ENCODE measurements at places on chromosomes 13 and 19.

DNA sequence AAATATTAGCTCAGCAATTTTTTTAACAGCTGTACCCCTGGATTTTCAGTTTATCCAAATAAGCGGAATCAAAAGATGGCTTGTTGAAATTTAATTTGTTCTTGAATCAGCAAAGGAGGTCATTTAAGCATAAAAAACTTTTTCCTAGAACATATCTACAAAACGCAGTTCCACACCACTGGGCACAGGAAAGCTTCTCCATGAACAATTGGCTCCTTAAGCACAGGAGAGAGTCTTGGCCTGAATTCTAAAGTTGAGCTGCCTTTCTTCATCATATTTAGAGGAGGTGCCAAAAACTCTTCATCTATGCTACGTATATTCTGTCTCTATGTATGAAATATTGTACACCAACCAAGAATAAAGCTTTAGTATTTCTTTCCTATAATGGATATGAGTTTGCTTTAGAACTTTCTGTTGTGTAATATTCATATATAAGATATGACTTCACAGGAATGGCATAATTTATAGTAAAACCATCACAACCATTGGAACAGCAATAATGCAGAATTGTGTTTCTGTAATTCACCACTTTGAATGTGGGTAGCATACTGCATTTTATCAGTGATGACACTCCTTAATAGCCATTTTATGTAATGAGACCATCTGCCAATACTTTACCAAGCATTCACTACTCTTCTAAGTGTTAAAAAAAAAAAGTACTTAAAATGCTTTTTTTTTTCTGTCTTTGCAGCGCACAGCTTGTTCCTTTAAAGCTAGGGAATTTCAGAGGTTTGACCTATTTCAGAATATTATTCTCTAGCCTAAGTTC, 263.7 kb downstream of the SLITRK6 start:
- no peak for DNase-seq

DNA sequence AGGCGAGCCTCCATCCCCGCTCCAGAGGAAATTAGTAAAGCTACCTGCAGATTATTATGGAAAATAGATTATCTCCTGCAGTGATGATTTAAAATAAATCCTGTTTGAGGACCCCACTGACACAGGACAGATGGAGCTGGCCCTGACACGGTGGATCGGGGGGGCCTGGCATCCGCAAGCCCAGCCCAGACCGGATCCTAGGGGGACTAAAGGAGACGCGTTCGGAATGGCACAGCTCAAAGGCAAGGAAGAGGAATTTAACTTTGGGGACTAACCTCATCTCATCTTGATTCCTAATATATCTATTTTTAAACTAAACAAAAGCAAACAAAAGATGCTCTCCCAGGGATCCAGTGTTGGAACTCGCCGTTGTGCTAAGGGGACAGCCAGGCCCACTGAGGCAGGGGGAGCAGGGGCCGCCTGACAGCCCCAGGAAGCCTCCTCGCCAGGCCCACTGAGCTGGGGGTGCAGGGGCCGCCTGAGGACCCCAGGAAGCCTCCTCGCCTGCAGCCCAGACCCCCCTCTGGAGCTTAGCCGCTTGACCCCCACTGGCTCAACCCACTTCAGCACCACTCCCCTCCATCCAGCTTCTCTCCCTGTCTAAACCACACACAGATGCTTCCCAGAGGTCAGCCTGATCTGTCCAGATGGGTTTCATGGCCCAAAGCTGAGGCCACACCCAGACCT, 78.6 kb downstream of the SPACA7 start:
- DNase-seq, result no peak

DNA sequence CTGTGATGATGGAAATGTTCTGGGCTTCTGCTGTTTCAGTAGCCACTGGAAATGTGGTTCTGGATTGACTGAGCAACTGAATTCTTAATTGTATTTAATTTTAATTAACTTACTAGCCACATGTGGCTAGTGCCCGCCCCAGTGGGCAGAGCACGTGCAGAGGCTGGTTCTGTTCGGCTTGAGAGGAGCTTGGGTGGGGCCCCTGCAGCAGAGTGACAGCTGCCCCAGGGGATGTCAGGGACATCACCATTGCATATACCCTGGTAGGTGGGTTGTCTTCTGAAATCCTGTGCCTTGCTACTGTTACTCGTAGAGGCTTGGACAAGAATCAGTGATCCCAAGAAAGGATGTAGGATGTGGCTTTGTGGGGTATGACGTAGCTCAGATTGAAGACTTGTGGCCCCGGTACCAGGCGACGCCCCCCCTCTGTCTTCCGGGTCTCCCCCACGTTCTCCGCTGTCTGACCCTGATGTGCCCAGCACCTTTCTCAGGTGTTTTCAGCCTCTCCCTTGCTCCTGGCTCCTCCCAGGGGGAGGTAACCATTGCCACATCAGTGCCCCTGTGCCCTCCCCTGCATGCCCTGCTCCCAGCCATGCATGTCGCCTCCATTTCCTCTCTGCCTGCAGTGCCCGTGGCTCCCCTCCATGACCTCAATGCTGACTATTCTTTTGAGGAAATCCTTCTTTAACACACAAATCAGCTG, 102.6 kb upstream of the RNF113B start:
- DNase-seq, result peak; percentile 73

- DNase-seq, result no peak
These were observed 3.0 kb downstream of the ADAMTSL5 start for GRCh38 chr19:1509602-1510441.

- no peak for DNase-seq
These were observed 494.9 kb downstream of the FOXO1 start for GRCh38 chr13:40171566-40171965.

GRCh38 chr13:101545521-101545920, 93.0 kb downstream of the ITGBL1 start:
- no peak for DNase-seq

DNA sequence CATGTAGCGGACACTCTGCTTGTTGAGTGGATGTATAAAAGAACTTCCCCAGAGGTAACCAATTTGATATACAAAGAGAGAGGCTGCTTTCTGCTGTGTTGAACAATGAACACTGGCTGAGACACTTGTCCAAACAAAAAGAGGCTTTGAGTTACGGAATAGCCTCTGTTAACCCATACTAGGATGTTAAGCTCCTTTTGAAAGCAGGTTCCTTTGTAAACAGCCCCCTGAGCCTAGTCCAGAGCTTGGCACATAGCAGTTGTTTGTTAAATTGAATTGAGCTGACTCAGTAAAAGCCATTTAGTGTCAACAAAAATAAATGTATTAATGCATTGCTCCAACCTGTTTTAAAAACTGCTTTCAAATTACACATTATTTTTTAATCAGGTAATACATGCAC, 200.1 kb downstream of the MZT1 start:
- DNase-seq, result no peak

- no peak for DNase-seq
These were observed 56.5 kb downstream of the F2RL3 start for GRCh38 chr19:16945364-16945714.

DNA sequence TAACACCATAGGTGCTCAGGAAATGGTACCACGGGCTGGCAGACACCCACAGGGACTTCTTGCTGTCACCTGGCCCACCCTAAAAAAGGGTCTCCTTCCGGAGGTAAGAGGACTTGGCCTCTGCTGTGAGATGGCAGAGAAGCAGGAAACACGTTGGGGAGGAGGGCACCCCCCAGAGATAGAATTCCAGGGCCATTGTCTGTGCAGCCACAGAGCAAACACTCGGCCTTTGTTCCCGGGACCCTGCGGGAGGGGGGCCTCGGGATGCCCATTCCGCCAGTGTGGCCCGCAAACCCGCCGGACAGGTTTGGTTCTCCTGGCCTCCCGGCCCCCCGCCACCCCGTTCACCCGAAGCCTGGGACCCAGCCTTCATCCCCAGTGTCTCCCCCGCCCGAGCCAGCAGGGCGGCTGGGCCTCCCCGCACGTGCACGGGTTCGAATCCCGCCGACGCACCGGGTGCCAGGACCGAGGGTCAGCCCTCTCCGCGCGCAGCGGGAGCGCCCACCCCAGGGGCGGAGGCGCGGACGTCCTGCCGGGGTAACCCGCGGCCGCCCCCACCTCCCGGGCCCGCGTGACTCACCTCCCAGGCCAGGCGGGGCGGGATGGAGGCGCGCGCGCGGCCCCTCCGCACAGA, 714 bp downstream of the PLPP2 start:
- DNase-seq, result no peak

DNA sequence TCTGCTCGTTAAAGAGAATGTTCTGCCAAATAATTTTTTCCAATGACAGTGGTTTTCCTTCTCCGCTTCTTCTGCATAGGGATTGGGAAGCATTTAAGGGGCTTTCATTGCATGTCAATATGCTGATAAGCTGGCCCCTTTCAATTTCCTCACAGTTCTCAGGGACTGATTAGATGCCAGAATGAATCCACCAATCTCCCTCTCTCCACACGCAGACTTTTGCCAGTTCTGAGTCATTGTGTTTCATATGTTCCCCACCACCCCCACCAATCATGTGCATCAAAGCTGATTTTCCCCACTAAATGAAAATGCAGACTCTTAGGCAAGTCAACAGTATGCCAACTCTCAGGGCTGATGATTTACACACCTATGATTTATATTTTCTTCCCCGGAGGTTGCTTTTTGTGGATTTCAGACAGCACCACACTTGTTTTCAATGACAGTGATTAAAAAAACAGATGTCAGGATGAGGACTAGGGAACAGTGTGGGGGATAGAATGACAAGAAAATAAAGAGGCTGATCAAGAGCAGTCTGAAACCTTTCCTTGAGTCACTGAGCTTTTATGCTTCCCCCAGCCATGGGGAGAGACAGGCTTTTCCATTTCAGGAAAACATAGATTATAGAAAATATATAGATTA, 47.9 kb upstream of the C13orf42 start:
- no peak for DNase-seq

DNA sequence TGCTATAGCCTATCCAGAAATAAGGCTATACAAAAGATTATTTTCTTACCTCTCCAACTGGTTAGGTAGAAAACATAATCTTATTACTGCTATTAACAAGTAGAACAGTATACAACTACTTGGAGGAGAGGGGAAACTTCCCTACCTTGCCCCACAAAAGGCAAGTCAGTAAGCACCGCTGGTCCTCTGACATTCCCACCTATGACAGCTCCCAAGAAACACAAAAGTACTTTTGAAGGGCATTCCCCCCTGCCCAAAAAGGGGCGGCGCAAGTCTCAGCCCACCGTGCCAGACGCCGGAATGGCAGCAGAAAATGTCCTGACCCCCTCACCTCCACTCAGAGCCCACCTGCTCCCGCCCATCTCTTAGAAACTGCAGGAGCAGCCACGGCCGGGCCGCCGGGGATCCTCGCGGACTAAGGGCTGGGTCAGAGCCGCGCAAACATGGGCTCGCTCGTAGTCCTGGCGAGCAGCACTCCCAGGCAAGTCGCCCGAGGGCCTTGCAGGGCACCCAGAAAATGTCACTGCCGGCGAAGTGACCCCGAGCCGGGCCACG, 437 bp downstream of the SUCLA2 start:
- DNase-seq, result no peak

DNA sequence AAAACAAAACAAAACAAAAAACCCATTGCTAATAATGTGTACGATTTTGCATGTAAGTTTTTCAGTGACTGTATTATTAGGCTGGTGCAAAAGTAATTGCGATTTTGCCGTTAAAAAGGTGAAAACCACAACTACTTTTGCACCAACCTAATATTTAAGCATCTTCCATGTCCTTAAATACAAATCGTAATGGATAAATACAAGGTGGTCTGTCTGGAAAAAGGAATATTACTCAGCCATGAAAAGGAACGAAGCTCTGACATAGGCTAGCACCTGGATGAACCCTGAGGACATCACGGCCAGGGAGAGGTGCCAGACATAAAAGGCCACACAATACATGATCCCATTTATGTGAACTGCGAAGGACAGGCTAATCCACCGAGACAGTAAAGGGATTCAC, 33.2 kb downstream of the GADD45B start:
- no peak for DNase-seq

- DNase-seq, result no peak
These were observed 56.6 kb downstream of the TUBGCP3 start for GRCh38 chr13:112531263-112531794.

DNA sequence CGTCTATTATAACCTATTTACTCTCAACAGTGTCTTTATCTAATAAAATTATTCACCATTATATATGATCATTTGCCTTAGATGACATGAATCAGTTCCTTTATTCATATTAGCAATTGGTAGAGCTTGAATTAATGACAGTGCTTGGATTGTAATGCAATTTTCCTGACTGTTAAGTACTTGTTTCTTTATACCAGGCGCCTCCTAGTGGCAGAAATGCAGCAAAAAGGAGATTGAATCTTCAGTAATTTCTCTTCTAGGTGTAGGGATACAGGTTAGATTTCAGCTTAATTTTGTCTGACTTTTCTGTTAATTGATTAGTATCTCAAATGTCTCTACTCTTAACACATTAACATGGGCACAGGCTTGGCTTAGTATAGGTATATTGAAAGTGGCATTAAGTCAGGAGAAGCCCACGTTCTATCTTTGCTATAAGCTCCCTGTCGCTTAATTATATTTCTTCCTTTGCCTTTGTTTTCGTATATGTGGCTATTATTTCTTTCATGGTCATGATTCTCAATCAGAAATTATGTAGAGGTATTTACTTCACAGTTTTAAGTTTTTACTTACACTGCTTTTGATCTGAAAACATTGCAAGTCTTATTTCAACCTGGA, 9.1 kb upstream of the LHFPL6 start:
- DNase-seq, result peak; percentile 18

DNA sequence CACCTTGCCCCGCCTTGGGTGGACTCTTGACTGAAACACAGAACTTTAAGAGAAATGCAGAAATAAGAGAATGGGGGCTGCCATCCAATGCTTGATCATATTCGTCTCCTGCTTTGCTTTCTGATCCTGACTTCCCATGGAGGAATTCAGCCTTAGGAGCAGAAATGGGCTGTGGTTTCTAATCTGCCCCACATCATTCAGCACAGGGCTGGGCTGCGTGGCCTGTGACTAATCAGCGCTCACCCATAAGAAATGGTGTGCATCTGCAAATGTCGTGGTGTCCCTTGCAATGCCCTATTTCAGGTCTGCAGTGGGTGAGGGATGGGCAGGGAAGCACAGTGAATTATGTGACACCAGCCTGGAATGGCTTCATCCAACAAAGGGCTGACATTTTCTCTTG, 60.7 kb upstream of the URI1 start:
- no peak for DNase-seq

- DNase-seq, result no peak
These were observed 66.3 kb downstream of the ARHGAP35 start for GRCh38 chr19:46927106-46927505.

DNA sequence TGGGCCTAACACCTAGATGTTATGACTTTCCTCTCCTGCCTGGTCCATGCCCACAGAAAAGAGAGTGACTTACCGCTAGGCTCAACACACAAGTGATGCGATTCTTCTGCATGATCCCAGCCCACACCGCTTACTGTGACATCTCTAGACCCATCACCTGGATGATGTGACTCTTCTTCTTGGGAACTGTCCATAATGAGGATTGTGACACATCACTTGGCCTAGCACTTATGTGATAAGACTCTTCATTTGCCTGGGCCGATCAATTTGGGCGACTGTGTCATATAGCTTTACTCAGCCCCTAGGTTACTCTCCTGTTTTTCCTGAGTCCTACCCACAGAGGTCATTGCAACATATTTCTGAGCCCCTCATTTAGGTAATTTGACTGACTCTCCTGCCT, 19.9 kb upstream of the ZNF681 start:
- DNase-seq, result no peak

Measured in NCI-H1436 (cell line).